ENCODE measurements at places on chromosomes 7 and 10.

DNA sequence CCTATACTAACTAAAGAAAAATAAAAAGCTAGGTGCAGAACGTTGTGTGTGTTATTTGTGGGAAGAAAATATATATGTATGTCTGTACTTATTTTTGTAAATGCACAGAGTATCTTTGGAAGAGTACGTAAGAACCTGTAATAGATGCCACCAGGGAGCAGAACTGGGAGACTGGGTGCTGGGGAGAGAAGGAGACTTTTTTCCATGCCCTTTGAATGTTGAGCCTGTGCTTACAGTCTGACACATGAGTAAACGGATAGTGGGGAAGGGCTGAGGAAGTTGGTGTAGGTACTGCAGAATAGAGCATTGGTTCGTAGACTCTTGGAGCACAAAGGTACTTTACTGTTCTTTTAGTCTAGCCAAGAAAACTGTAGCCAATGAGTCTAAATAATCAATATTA lies 1.3 kb upstream of the SCRN1 start:
- DNase-seq, result no peak

GRCh38 chr7:23002698-23003097 lies 11.2 kb downstream of the HYCC1 start:
- no peak for DNase-seq

GRCh38 chr10:132606031-132606491 lies 68.5 kb downstream of the INPP5A start:
- DNase-seq, result no peak

GRCh38 chr7:23299770-23300300 lies 696 bp downstream of the MALSU1 start:
- DNase-seq, result no peak

DNA sequence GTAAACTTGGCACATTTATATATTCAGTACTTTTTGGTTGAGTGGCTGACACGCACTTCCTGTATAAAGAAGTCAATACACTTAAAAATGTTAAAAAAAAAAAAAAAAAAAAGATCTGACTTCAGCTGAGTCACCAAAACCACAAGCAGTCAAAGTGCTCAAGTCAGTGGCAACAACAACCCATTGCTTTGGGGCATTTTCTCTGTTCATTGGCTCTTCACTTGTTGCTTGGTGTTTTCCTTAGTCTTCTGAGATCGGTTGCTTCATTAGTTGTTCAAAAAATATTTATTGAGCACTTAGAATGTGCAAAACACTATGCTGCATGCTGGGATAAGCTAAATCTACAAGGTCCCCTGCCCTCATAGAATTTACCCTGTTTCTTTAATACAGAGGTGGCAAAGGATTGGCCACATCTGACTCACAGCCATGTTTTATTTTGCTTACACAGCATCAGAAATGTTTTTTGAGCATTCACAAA lies 63.7 kb downstream of the ZNRF2 start:
- DNase-seq, result peak; percentile 95

DNA sequence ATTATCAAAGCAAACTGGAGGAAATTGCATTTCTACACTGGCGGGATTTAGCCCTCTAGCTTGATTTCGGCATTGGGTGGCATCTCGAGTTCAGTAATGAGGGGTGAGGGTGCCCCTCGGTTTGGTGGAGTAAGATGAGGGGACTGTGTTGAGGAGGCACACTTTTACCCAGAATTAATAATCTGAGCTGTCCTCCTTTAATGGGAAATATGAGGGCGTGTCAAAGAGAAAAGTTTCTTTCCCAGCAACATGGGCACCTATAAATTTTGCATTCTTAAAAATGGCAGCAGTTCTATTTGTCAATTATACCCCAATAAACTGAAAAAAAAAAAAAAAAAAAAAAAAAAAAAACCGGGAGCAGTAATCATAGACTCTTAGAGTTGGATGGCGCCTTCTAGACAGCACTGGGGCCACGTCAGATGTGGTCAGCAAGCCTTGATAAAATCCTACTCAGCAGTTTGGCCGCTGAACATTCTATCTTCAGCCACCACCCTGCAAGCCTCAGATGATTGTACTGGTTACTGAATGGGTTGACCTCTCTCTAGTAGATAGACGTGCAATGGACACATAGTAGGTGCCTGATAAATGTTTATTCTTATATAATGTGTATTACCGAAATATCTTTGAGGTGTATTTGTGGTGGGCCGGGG lies 931 bp downstream of the PAPSS2 start:
- peak; percentile 13 for DNase-seq

DNA sequence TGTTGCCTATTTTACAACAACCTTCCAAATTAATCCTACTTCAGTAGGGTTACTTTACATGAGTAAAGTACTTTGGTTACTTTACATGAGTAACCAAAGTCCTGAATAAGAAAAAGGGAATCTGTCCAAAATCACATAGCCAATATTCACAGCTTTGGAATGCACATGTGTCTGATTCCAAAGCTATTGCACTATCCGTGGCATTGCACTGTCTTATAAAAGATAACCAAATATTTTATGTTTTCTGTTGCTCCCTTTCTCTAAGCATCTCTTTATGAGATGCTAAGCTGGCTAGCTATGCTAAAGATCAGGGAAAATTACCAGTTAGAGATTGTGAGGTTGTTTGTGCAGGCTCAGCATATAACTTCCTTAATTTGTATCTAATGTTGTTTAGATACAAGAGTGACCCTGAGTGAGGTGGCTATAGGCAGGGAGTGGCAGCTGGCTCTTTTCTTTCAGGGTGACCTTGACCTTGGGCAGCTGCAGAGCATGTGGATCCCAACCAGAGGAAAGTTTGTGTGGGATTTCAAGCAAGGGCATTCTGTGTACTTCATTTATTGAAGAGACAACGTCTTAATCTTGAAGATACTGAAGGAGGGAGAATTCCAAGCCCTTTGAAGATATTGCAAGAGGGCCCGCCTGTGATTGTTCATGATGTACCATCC lies 366.1 kb upstream of the ANKRD30A start:
- DNase-seq, result no peak

GRCh38 chr10:100791369-100792058 lies 46.1 kb downstream of the PAX2 start:
- no peak for DNase-seq

- DNase-seq, result no peak
Observed at GRCh38 chr7:122363144-122363543, 58.6 kb upstream of the FEZF1 start.

GRCh38 chr10:18402853-18403252 lies 248.5 kb downstream of the NSUN6 start:
- no peak for DNase-seq

GRCh38 chr7:5766321-5766761 lies 15.1 kb downstream of the RNF216 start:
- no peak for DNase-seq

- DNase-seq, result no peak
Observed at GRCh38 chr7:19397911-19398310, 252.7 kb upstream of the FERD3L start.

- DNase-seq, result no peak
Observed at GRCh38 chr10:42583828-42584227, 54.5 kb downstream of the ZNF33B start.

GRCh38 chr7:4836206-4836661 lies 25.6 kb downstream of the PAPOLB start:
- no peak for DNase-seq

DNA sequence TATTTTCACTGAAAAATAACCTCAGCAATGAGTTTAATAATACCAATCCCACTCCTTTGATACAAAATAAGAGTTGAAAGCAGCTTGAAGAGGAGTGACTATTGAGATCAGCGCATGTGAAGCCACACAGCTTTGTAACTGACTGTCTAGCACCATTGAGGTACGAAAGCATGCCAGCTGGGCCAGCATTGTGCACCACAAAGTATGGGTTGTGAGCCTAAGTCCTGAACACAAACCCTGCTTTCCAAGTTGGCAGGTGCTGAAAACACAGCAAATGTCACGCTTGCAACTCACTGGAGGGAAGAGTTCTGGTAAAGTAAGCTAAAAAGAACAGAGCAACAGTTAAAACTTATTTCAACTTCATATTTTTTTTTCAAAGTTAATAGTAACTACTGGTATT lies 4.0 kb upstream of the FAM53B start:
- DNase-seq, result peak; percentile 26

DNA sequence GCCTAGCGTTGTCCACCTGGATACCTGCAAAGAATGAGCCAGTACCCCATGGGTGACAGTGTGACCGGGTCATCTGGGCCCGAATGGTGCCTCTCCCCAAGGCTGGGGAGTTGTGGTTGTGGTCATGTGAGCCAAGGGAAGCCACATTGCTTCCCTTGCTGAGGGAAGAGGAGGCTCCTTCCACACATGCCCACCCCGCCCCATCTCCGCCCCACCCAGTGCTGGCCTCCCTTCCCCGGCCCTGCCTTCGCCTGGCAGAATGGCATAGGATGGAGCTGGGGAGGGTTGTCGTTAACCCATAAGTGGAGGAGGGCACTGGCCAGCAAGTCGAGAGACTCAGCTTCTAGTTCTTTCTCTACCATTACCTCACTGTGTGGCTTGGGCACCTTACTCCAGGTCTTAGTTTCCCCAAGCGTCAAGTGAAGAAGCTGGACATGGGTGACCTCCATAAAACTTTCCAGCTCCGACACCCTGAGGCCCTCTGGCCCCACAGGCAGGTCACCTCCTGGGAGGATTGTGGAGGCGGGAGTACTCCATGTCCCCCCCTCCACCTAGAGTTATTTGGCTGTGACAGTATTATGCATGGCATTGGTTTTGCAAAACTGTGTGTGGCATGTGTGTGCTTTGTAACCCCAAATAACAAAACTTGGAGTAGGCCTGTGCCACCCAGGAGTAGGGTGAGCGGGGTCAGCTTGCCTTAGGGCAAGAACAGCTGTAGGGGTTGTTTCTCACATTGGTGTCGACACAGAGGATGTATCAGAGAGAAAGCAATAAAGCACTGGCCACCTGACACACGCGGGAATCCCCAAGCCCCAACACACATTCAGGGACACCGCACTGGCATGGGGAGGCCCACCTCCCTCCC lies 90.5 kb upstream of the MACROH2A2 start:
- DNase-seq, result peak; percentile 39

GRCh38 chr7:82678259-82678658 lies 234.7 kb upstream of the CACNA2D1 start:
- no peak for DNase-seq

- no peak for DNase-seq
Observed at GRCh38 chr7:133978502-133979295, 148.4 kb upstream of the LRGUK start.

- no peak for DNase-seq
Observed at GRCh38 chr10:116899626-116900025, 50.3 kb downstream of the ENO4 start.

DNA sequence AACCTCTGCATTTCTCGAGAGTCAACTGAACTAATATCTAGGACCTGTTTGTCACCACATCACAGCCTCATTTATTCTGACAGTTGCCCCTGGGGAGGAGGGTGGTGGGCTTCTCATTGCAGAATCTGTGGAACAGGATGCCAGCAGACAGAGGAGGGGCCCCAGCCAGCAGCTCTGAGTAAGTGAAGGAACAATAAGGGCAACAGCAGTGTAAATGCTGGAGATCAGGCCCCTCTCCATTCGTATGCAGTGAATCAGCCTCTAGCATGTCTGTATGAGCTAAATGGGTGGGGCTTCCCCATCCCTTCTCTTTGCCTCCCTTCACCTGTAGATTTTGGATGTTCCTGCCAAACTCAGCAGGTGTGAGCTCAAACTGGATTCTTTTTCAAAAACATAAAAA lies 7.7 kb upstream of the CPVL start:
- DNase-seq, result no peak

GRCh38 chr10:24929056-24929544 lies 23.3 kb downstream of the PRTFDC1 start:
- DNase-seq, result peak; percentile 55

- no peak for DNase-seq
Observed at GRCh38 chr10:114256008-114256765, 17.1 kb downstream of the VWA2 start.

- no peak for DNase-seq
Observed at GRCh38 chr7:414681-415560, 104.7 kb downstream of the PDGFA start.

DNA sequence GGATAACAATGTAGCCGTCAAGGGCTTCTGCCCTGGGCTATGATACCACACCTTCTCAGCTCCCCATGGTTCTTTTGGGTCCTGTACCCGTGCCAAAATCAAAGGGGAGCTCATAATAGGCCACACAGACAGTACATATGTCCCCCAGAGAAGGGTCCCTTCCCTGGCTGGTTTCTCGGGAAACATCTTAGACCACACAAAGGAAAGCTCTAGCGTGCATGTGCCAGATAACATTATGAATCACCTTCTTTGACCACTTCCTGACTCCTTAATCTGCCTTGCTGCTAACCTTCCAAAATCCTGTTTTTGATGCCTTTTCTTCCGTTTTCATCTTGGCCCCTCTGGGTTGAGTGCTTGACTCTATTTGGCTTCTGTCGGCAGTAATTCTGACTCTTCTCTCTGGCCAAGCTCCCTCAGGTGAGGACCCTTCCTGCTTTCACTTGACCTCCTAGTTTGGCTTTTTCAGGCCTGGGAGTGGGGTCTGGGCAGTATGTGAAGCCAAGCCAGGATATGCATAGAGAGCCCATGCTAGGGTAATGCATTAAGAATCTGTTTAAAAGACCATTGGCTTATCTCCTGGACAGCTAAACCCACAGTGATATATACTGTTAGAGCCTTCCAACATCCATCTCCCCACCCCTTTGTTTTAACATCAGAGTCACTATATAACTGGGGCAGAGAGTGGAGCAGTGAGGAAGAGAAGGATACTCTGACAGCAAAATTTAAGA lies 84.8 kb downstream of the ANLN start:
- DNase-seq, result peak; percentile 96

GRCh38 chr10:23065181-23065948 lies 30.0 kb upstream of the MSRB2 start:
- DNase-seq, result no peak

DNA sequence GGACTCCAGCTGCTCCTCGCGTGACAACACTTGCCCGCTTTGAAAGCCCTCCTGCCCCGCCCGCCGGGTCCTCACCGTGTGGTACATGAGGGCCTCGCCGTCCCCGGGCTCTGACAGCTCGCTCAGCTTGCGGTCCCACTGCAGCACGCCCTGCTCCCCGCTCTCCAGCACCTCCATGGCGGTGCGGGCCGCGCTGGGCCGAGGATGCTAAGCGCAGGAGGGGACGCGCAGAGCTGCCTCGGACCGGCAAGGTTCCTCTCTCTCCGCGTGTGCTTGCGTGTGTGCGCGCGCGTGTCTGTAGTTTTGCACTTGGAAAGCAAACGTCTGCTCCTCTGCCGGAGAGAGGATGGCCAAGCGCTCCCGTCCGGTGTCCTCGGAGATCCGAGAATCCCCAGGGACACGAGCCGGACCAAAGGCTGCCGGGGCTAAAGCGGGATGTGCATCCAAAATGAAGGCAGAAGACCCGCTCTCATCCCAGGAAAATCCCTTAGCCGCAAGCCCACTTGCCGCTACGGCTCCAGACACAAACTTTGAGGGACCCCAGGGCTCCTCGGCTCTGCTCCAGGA lies at the start of gene CREB3L2:
Gene CREB3L2 (minus strand): TSS at position 558 of the 567 bp plus-strand sequence. CDS start 381 bp downstream, at position 177.
- DNase-seq, result peak; percentile 76

DNA sequence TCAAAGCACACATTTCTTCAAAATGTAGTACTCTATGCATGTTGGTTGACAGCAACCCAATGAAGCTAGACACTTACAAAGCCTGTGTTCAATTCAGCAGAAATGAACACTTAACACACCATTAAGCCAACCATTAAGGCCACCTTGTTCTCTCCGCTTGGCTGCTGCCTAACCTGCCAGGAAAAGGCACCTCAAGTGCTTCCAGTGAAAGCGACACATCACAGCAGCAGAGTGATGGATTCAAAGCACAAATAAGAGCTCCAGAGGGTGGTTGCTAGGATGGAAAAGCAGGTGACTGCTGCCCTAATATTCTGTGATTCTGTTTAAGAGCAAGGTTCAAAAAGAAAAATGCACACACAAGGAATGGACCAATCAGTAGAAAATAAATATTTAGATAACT lies 81.5 kb upstream of the GNAI1 start:
- no peak for DNase-seq

All from common myeloid progenitor, CD34-positive (primary cell).